ENCODE measurements at places on chromosomes 11 and 22.

DNA sequence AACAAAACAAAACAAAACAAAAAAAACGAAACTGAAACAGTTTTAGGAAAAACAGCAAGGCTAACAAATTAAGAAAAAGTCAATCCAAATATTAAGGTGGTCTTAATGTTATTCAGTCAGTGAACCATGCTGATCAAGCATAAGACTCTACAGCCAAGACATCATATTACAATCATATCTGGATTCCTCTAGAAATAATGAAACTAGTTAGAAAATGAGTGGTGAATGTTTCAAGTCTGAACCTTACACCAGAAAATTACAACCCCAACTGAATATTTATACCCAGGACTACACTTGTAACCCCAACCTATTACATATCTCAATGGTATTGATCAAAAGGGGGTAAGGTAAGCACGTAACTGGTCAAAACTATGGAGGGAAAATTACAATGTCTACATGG lies 48.8 kb downstream of the ACAT1 start:
- DNase-seq = no peak

- DNase-seq = no peak
Observed at GRCh38 chr22:26849575-26849974, 192.2 kb downstream of the MIAT start.

DNA sequence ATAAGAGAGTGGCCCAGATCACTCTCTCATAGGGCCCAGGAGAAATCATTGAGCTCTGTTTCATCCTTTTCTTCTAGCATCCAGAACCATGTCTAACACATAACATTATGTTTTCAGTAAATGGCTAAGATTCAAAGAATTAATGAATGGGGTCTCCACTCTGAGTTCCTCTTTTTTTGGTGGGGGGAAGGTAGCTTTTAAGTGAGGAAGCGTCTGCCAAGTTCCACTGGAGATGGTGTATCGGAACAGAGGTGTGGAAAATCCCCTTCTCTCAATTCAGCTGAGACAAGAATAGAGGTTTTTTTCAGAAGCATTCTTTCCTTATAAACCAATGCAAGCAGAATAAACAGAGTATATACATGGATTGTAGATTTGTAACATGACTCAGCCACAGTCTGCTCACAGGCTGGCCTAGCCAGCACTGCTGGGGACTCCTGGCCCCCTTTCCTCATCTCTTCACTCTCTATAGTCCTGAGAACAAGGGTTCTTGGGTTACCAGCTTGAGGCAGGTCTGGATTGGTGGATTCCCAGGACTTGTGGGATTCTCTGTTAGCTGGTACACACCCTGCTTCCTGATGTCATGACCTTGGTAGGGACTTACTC lies 97.2 kb downstream of the TRAF6 start:
- DNase-seq = no peak

DNA sequence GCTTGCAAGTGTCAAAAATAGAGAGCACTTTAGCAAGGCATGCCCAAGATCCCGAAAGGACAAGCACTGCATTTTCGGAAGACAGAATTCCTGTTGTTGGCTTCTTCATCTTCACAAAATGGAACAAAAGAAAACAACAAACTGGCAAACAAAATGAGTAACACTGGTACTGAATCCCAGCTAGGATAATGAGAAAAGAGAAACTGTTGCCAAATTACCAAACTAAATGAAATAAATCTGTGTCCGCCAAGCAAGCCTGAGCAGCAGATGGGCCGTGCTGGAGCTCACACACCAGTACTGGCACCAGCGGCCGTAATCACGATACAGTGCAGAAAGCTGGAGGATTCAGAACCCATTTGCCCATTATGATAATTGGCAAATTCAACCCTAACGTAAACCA lies 30.6 kb downstream of the TUB start:
- no peak for DNase-seq

DNA sequence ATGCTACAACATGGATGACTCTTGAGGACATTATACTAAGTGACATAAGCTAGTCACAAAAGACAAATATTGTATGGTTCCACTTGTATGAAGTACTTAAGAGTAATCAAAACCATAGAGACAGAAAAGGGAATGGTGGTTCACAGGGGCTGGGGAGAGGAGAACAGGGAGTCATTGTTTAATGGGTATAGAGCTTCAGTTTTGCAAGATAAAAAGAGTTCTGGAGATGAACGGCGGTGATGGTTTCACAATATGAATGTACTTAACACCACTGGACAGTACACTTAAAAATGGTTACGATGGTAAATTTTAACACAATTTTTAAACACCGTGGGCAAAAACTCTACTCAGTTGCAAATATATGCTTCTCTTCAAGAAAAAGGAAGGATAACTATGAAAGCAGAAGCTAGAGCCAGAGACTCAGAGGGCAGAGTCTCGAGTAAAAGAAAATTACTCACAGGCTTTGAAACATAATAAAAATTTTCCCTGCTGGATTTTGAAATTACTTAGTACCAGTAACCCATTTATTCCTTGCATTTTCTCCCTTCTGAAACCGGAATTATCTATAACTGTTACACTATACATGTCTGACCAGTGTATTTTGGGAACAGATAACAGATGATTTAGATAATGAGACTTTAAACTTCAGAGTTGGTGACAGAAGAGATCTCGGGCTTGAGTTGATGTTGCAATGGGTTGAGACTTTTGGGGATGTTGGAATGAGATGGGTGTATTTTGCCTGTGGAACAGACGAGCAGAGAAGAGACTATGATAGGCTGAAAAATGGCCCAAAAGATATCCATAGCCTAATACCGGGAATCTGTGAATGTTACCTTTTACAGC lies 15.0 kb downstream of the MRTFA start:
- no peak for DNase-seq

DNA sequence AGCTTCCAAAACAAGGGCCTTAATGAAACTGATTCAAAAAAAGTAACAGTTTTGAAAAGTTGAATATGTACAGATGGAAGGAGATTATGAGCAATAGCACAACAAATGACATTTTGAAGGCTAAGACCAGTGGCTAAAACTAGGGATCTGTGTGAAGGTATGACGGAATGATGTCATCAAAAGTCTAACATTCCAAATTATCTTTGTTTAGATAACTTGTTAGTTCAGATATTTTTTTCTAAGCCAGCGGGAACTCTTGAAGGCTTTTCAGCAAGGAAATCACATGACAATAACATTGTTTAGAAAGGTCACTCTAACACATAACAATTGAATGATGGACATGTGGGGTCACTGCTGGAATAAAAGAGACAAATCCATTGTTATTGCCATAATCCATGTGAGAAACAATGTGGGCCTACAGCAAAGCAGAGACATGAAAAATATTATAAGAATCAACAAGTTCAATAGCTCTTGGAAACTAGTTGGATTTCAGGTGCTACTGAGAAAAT lies 260.5 kb downstream of the CASP12 start:
- no peak for DNase-seq

DNA sequence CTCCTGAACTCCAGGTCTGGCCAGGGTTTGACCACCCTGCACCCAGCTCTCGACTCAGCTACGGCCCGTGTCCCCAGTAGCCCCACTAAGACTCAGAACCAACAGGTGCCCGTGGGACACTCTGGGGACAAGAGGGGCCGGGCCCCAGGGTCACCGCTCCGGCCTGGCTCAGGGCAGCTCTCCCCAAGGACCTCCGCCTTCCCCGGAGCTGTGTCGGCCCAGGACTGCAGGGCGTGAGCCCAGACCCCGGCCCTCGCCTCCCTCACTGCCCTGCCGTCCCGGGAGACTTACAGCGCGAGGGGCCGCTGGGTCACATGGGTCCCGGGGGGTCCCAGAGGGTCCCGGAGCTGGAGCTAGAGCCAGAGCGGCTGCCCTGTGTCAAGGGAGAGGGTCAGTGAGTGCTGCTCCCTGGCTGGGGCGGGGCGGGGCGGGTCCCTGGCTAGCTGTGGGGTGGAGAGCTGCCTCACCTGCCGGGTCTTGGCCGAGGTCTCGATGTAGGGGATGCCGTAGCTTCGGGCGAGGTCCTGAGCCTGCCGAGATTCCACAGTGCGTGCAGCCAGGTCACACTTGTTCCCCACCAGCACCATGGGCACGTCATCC lies 2.3 kb downstream of the HRAS start:
- no peak for DNase-seq

GRCh38 chr11:109073032-109073822 lies 348.8 kb upstream of the C11orf87 start:
- no peak for DNase-seq

DNA sequence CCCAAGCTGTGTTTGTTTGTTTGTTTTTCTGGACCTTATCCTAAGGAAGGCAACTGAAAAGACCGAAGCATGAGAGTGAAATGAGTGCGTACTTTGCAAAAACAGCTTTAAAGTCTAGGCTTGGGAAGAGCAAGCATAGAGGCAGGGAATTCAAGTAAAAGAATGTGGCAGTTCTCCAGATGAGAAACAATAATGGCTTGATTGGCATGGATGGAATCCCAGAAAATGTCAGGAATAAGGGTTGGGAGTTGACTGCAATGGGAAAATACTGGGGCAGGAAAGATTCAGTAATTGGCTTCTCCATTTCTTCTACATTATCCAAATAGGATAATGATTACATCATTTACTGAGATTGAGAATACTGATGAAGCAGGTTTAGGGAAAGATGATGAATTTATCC lies 17.5 kb downstream of the SAAL1 start:
- DNase-seq = no peak

DNA sequence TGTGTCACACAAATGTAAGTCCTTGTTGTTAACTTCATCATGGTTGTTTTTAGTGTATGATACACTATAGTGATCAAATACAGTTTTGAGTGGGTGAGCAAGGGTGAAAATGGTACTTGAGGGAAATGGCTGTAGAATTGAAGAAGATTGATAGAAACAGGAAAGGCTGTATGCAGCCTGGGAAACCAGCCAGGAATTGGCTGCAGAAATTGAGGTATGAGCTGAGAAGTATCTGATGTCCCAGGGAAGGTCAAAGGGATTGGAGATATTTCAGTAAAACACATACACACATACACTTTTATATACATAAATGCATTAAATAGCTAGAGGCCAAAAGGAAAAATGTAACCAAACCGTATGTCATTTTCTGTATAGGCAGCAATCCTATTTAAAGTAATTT lies 13.1 kb upstream of the YAP1 start:
- DNase-seq = no peak

DNA sequence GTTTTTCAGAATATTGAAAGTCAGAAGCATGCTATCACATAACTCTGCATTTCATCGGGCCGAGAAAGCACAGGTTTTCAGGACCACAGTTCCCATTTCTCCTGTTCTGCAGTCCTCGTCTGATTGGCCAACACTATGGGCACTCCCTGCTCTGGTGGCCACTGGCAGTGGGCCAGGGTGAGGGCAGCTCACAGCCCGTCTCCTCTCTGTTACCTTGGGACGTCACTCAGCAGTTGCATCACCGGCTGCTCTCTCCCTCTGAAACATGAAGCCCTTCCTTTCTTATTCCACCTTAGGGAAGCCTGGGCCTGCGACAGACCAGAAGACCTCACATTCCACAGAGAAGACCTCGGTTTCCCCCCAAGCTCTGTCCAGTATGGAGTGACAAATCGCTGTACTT lies 11.4 kb upstream of the MICAL3 start:
- DNase-seq = no peak

GRCh38 chr11:95544095-95544856 lies 245.3 kb downstream of the FAM76B start:
- DNase-seq = no peak

- DNase-seq = no peak
Observed at GRCh38 chr11:55357560-55358184, 10.1 kb upstream of the OR4A15 start.

DNA sequence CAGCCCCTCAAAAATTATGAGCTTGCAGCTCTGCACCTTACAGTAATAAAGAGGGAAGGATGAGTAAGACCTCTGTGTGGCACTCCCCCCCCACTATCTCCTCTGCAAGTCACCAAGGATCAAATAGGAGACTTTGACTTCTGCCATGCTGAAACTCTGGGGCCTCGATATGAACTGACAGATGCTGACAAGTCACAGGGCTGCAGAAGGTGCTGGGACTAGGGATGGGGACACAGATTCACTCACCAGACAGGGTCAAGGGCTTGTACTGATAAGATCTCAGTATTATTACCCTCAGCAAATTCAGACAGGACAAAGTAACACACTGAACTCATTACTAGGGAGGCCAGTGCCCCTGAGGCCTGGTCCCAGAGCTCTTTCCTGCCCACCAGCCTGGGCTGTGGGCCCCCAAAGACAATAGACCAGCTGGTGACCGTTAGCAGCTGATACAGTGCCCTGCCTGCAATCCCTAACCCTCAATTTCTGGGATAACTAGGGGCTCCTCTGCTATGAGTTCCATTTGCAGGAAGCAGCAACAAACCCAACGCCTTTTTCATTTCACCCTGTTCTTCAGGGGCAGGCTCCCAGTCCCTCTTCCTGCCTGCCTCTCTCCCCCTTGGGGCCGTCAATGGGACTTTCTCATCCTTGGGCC lies 20.1 kb downstream of the TMPRSS13 start:
- no peak for DNase-seq

DNA sequence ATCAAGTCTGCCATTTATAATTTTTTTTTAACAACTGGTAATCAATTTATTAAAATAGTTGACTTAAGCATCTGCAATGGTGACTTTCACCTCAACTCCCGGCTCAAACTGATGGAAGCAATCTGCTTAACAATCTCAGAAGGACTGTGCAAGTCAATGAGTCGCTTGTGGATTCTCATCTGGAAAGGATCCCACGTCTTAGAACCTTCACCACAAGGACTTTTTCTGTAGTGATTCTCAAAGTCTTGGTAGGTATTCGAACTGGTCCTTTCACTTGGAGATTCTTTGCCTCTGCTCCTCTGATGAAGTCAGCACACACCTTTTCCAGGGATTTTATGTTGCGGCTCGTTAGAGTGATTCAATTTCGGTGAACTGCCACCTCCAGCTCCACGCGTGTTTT lies 7.3 kb downstream of the RSF1 start:
- DNase-seq = no peak

DNA sequence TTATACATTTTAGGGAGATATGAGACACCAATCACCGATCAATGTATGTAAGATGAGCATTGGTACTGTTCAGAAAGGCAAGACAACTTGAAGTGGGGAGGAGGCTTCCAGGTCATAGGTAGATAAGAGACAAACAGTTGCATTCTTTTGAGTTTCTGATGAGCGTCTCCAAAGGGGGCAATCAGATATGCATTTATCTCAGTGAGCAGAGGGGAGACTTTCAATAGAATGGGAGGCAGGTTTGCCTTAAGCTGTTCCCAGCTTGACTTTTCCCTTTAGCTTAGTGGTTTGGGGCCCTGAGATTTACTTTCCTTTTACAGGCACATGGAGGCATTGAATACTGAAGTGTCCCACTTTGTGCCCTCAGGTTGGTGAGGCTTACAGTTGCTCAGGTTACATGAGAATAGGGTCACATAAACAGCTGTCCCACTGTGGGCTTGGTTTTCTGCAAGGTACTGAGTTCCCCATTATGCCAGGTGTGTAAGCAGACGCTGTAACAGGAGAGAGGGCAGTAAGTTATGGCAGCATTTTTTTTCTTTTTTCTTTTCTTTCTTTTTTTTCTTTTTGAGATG lies 129.8 kb upstream of the SERPIND1 start:
- DNase-seq = no peak

GRCh38 chr11:122145715-122146274 lies 29.8 kb upstream of the BLID start:
- no peak for DNase-seq

GRCh38 chr11:78325274-78325781 lies 92.3 kb downstream of the GAB2 start:
- DNase-seq = no peak

GRCh38 chr11:57294225-57295131 lies 30.3 kb downstream of the TNKS1BP1 start:
- no peak for DNase-seq

Data from CD4-positive, alpha-beta T cell treated with Interleukin-6 at 100 ng/mL for 8 hours (primary cell).